Chondrocyte (in vitro differentiated cells): ENCODE measurements at places on chromosomes 5 and 9.
A peak's percentile ranks its signal among the peaks of the same experiment; 100 is the strongest.

DNA sequence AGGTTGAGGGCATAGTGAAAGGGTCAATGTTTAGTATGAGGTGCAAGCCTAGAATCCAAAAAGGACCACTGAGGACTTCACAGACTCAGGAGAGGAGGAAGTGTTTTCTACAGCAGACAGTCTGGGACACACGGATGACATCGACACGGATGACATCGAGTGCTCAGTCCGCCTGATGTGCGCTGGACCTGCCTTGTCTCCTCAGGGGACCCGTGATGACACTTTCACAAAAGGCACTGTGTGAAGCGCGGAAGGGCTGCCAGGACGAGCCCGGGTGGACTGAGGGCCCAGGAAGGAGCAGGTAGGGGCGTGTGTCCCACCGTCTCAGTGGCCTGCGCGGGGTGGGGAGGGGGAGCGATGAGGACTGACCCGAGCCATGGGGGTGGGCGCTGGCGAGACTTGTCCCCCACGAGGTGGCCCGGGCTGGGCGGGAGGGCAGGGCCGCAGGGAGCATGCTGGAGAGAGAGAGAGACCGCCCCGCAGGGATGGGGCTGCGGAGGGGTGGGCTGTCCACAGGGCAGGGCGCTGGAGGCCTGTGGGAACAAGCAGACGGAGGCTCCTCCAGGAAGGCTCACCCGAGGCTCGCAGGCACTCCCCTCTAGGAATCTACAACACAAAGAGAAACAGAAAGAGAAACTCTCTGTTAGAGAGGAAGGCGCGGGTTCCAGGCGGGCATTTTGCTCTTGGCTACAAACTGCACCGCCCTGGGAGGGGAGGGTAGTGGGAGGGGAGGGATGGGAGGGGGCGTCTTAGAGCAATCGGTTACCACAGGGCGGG, 54.9 kb downstream of the USP20 start:
- DNase-seq = no peak

GRCh38 chr5:67189079-67189354, 7.6 kb downstream of the CD180 start:
- no peak for DNase-seq

DNA sequence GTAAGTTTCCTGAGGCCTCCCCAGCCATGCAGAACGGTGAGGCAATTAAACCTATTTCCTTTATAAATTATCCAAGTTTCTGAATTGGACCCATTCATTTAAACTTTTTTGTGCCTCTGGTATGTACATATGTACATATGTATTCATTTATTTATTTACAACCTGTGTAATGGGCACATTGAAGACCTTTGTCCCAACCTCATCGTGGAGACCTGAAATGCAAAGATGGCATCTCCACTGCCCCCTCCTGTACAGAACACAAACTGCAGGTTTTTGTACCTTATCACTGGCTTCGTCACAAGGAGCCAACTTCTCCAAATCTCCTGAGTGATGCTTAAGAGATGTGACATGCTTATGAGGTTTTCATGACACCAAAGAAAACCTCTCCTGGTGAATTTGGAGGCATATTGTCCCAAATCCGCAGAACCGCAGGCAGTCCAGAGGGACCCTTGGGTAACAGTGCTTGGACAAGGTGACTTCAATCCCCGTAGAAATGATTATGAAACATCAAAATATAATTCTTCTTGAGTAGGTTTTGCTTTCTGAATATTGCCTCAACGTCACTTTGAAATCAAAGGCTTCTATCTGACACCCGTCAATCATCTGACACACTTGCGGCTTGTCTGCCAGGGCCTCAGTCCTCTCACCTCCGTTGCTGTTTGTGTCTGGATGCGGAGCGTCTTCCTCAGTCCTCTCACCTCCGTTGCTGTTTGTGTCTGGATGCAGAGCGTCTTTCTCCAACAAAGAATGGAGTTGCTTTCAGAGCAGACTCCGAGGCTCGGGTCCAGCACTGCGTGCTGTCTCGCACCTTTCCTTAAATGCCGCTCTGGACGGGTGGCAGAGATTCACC, 135.0 kb upstream of the IRX4 start:
- no peak for DNase-seq

GRCh38 chr5:124570285-124571035, 176.0 kb downstream of the ZNF608 start:
- no peak for DNase-seq

- no peak for DNase-seq
These were observed 399.8 kb upstream of the MEF2C start for GRCh38 chr5:89282554-89283510.

DNA sequence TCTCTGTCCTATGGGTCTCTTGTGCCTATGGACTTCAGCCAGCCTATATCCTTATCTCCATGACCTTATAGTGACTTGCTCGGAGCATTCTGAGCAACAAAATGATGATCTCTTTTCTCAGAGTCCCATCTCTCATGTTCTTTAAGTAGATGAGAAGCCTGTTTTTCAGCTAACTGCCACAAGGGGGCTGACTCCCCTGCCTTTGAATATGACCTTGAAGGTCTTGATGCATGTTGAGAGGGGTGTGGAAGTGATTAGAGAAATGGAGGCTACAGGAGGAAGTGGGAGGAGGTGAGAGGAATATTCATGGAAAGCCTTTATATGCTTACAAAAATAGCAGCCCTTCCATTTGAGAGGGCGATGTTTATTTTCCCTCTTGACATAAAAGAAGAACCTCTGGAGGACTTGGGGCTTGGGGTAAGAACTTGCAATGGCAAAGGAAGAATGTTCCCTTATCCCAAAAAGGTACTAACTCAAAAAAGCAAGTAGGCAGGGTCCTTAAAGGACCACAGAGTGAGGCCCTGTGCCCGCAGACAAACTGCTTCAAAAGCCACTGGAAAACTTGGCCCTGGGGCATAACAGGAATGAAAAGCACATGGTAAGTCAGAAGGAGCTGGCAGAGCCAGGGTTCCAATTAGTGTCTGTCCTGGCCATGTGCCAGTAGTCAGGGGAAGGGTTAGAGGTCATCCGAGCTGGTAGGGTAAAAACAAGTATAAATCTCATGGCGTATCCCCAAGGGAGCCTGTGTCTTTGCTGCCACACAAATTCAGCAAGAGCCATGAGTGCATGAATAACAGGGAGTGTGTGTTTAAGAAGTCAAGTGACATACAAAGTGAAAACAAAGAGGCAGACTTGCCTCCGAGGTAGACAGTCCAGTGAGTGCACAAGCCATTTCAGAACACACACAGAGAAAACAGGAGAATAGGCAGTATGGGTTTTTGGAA, 39.1 kb downstream of the FGD3 start:
- DNase-seq = no peak

GRCh38 chr5:103203226-103203625, 55.3 kb upstream of the MACIR start:
- no peak for DNase-seq

DNA sequence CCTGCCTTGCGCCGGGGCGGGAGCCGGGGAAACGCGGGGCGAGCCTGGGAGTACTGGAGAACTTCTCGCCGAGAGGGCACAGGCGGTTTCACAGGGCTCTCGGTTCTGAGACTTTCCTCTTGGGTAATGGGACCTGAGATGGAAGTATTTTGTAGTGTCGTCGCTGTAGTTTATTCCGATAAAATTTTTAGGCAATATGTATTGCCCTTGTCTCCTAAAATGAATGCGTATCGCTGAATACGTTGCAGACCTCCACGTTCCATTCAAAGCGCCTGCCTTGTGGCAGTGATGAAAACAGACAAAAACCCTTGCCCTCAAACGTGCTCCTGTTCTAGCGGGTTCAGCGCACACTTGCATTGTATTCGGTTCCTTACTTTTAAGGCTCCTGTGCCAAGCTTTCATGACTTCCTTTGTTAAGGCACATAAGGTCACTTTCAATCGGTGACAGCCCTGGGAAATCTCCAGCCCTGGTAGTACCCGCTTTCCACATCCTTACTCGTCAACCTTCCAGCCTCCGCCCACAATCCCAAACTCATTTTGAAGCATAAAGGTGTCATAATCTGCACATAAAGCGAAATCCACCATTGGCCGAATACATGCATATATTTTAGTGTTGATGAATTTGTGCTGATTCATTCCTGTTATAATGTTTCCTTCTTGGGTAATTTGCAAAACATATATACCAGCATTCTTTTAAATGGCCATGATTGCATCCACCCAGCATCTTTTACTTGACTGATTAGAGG, 694 bp downstream of the RMI1 start:
- no peak for DNase-seq

DNA sequence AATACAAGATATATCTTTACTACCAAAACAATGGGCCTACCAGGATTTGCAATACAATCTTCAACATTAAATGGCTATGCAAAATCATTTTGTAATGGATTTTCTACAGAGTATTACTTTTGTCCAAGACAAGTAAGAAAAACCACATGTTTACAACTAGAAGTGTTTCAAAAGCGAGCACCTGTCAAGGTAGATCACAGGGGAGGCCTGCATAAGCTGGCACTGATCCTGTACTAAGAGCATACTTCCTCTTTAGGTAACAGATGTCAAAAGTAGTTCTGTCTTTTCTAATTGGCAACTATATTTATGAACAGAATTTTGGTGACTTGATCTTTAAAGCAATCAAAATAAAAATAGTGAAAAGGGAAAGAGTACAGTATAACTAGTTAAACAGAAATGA, 249.0 kb downstream of the MLLT3 start:
- DNase-seq = no peak

GRCh38 chr5:33929925-33930690, 6.1 kb upstream of the RXFP3 start:
- DNase-seq = no peak

DNA sequence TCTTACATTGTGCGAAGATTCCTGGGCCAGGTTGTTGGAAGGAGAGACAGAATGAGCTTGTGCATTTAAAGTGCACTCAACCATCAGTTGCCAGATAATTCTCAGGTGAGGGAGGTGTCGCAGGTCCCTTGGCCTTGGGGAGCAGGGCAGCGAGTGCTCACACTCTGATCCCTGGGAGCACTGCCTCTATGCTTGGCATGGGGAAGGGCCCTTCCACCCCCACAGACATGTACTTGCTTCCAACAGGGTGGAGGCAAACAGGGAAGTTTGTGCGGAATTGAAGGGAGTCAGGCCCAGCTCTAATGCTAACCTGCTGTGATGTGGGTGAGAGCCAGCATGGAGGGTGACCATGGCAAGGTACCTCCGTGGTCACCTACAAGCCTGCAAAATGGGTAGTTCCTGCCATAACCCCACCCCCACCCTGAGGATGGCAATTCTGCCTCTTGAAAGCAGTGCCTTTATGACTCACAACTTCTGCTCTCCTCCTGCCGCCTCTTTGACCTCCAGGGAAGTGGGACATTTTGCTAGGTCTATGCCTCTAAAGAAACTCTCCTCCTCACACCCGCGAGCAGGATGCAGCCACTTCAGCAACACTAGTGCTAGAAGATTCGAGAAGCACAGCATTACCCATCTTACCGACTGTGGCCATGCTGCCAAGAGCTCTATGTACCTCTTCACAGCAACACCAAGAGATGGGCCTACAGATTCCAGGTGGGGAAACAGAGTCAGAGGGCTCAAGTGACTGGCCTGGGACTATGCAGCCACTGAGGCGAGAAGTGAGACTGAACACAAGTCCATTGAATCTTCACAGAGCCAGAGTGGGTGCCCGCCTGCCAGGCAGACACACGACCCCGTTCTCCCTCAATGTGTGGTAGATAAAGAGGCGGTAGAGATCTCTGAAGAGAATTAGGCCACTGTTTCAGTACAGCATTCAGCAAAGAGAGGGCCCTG, 22.1 kb upstream of the SLC25A51 start:
- DNase-seq = peak; percentile 40

GRCh38 chr9:128148509-128149000, 698 bp upstream of the LCN2 start:
- no peak for DNase-seq

DNA sequence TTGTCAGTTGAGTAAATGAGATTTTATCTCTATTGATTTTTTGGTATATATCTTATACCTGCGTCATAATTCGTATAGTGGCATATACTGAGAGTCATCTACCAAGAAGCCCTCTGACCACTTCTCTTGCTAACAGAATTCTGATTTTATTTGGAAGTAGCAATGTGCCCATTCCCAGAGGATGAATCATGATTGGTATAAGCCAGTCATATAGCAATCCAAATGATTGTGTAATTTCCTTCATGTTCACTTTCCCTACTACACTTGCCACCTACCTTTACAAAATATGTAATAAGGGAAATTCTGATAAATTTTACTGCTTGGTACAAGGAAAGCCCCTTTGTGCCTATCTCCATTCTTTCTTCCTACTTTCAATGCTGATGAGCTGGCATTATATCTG, 16.1 kb upstream of the ZNF462 start:
- DNase-seq = no peak

- DNase-seq = no peak
These were observed 2.3 kb downstream of the SMIM3 start for GRCh38 chr5:150780816-150781221.

DNA sequence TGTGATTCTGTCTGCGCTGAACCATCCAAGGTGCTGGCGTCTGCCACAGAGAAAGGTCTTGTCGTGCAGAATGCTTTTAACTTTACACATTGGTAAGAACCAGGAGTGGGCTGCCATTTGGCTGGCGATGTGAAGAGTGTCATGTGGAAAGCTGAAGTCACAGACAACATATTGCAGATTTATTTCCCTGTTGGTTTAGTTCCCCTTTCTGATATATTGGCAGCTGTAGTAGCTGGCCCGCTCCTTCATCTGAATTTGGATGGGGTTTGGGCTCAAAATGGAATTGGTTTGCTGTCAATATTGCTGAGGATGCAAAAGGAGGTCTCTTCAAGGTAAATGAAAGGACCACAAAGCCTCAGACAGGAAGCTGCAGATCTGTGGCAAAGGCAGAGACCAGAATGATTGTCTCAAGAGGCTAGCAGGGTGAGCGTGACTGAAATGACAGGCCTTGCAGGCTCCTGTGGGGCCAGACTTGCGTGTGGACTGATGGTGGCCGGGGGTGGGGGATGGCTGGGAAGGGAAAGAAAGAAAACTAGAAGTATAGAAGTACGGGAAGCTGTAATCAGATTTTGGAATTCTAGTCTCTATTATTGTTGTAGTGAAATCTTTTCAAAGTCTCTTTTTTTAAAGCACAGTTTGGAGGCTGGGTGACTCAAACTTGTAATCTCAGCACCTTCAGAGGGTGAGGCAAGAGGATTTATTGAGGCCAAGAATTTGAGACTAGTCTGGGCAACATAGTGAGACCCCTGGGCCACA, 25.1 kb upstream of the CD180 start:
- no peak for DNase-seq

DNA sequence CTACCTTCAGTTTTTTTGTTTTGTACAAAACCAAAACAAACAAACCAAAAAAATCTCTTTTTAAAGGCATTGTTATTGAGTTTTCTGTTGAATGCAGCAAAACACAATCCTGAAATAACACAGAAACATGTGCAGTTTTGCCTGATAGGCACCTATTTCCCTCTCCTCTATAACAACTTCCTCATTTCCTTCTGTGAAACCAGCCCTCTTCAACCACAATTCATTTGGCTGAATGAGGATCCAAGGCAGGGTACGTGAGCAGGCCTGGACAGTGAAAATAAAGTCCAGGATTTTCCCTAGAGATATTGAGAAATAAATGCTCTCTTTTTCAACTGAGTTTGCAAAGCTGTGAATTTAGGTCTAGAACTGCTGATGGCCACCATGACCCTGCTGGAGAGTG, 134.8 kb upstream of the LARP1 start:
- no peak for DNase-seq

GRCh38 chr5:56816546-56817081, 1.3 kb downstream of the MAP3K1 start:
- peak; percentile 93 for DNase-seq
